Right renal cortex interstitium (tissue), 3 donors: ENCODE measurements at places on chromosomes 5 and 9. TPM values are rescaled to one million over a fixed set of nuclear protein-coding genes. Genes with fewer than 3 reads are reported as not detected.

The ZFP2 gene
- 7.7 TPM for polyA plus RNA-seq

DNA sequence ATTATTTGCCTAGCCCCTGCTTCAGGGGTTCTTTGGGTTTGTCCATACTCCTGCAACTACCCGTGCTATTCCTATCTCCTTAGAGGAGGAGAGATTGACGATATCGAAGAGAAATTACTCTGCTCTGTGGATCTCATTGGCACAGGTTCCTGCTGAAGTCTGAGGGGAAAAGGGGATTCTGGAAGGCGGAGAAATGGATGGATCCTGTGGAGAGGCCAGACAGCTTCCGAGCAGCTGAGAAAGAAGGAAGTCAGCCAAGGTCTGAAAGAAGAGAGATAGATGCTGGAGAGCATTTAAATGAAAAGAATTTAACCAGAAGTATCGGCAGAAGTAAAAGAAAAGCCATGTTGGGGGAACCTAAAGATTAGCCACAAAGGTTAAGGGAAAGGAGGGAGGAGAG lies 40.4 kb upstream of the SPATA31C2 start:
- no peak for DNase-seq

The GCNT4 gene
- polyA plus RNA-seq: 17.6 TPM

- no peak for DNase-seq
These were observed 264.8 kb downstream of the CETN3 start for GRCh38 chr5:90144625-90145327.

DNA sequence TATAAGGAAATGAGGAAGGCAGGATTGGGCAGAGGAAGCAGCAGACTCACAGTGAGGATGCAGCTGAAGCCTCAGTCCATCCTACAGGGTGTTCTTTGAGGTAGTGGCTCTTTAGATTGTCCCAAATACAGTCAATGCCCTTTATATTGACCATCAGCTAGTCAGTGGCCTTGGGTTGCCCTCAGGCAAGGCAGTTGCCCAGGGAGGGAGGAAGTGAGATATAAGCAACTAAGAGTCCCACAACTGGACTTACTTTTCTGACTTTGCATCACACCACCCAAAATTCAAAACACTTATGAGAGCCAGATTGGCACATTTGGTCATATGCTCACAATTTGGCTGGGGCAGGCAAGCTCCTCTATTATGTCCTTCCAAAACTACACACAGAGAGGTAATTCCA lies 9.4 kb upstream of the SLC12A2 start:
- no peak for DNase-seq

DNA sequence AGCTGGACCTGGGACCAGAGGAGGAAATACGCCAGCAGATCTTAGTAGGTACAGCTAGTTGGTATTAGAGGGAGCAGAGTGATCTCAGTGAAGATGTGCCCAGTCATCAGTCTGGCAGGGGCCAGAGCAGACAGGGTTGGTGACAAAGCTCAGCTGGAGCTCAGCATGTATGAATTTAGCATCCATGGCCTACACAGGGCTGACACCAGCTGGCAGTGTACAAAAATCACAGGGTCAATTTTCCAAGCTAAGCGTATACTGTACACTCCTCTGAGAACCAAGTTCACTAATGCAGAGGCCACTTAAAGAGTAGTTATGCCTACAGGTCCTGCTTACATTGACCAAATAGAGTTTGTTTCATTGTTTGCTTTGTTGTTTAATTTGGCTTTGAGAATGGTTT lies 146.6 kb downstream of the SLC24A2 start:
- DNase-seq: no peak

DNA sequence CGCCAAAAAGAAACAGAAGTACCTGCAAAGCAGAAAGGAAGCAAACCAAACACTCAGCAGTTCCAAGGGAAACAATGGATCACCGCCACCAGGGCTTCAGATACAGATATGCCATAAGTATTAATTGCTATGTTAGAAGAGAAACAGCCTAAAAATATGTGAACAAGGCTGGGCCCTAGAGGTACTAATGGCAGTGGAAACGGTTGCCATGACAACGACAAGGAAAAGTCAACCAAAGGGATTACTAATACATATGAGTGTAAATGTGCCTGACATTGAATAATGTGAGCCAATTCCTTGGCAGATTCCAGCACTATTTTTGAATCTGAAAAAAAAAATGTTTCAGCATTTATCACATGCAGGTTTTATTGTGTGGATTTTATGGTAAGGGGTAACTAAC lies 75.0 kb downstream of the CAVIN4 start:
- DNase-seq: no peak

DNA sequence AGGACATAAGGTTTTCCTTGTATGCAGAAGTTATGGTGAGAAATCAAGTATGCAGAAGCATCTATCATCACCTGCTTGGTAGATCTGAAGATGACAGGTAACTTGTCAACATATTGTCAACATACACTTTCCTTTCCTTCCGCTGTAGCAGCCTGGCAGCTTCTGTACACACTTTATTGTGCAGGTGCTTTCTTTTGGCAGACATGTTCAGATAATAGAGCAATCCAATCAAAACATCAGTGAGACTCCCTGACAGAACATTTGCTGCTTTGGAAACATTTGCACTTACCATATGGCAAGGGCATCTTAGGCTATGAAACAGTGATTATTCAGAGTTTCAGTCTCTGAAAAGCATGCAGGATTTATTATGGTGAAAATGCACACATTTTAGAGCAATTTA lies 161.1 kb upstream of the CDH12 start:
- DNase-seq: no peak

The PCDHGA5 gene
- polyA plus RNA-seq: 2.2 TPM

- no peak for DNase-seq
These were observed 522.6 kb upstream of the COX7C start for GRCh38 chr5:86095092-86095491.

The SMIM33 gene
- polyA plus RNA-seq: not detected

- DNase-seq: no peak
These were observed 260.1 kb upstream of the SLC24A2 start for GRCh38 chr9:20048985-20049384.

- no peak for DNase-seq
These were observed 8.6 kb upstream of the GLE1 start for GRCh38 chr9:128495804-128496417.

- no peak for DNase-seq
These were observed 31.5 kb downstream of the PDGFRB start for GRCh38 chr5:150124111-150124557.

- DNase-seq: no peak
These were observed 15.1 kb upstream of the ZCCHC7 start for GRCh38 chr9:37105234-37105633.

The CENPH gene
- polyA plus RNA-seq: 26.1 TPM

The SLCO6A1 gene
- polyA plus RNA-seq: not detected

DNA sequence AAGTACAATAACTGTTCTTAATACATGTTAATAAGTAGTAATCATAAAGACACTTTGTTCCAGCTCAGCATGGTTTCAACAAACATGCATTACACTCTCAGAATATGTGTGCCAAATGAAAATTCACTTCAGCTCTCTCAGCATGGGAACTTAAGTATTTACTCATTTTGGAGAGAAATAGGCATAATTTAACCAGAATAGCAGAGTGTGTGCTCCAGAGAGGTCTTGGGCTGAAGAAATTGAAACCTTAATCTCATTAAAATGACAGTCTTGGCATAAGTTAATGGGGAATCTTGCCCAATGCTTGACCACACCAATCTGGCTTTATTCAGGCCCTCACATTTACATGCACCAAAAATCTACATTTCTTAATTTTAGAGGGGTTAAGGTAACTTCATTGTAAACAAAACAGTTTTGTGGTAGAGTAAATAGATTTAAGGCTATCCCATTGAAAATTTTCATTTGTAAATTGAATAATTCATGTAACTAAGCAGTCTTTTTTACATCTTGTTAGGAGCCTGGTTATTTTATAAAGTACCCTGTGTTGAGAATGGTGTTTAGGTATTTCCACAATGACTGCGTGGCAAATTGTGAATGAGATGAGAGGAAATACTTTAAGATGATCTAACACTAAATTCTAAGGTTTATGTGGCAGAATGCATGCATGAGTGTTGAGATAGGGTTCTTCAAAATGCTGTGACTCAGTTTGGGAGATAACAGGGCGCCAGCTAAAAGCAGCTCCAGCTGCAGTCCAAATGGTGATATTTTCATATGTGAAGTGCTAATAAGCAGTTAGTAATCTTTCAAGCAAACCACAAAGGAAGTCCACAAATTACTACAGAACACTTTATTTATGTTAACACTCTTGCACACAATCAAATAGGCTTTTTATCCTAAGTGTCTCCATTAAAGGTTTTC lies 11.3 kb upstream of the LOX start:
- no peak for DNase-seq

- DNase-seq: no peak
These were observed 117.9 kb upstream of the NR5A1 start for GRCh38 chr9:124625087-124625486.

The PCDH12 gene
- 16.1 TPM for polyA plus RNA-seq

DNA sequence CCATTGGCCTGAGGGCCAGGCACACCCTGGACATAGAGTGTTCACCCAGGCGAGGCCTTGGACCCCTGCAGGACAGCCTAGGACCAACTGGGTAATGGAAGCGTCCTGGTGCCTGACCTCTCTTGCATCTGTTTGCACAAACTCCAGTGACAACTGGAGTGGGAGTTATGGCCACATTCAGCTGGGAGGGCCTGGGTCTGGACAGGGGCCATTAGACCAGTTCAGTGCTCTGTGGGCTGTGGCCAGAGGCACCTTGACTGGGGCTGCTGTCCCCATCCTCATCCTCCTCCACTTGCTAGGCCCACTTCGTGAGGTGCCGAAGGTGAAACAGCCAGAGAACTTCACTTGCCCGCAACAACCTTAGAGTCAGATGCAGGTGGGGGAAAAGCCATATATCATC lies 372.7 kb upstream of the IRX1 start:
- no peak for DNase-seq

The RFX3 gene
- 17.4 TPM for polyA plus RNA-seq

DNA sequence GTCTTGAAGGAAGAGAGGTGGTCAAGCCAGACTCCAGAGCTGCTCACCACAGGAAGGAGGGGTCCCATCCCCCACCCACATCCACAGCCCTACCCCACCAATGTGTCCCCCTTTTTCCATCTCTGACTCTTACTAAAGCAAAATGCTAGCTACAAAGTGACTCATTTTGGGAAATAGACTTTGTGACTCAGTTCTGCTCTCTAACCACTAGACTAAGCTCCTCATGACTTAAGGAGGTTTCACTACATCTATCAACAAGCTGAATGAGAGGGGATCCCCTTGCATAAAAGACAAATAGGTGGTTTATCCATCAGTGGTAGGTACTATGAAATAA lies 35.1 kb upstream of the ADRB2 start:
- DNase-seq: no peak

GRCh38 chr5:41281215-41281810 lies 68.0 kb upstream of the C6 start:
- DNase-seq: no peak

DNA sequence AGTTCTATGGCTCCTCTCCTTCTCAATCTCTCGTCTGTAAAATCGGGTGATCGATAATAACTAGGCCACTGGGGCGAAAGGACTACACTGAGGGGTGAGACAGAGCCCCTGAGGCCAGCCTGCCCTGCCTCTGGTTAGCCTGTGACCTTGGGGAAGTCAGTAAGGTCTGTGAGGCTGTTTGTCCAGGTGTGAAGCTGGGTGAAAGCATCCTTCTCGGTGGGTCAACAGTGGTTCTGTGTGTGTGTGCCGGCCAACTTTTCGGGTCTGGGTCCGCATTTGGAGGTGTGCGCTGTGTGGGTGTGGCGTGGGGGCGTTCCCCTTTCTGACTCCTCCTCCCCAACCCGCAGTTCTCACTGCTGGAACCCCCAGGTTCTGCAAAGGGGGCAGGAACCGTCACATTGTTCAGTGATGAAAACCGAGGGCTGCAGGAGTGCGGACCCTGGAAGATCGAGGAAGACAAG lies 5.0 kb upstream of the RNF44 start:
- DNase-seq: no peak

DNA sequence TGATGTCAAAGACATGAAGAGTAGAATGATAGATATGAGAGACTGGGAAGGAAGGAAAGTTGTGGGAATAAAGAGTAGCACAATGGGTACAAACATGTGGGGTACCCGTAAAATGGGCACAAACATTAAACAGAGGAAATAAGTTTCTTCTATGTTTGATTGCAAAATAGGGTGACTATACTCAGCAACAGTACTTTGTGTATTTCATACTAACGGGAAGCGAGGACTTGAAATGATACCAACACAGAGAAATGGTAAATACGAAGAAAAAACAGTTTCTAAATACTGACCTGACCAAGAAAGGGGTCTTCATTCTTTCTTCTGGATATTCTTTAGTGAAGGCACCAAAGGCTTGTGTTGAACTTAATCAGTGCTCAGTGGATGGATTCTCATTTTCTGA lies 31.1 kb downstream of the ATP6V0E1 start:
- no peak for DNase-seq

The AGXT2 gene
- polyA plus RNA-seq: 80.5 TPM

GRCh38 chr5:131151216-131151615 lies 13.8 kb downstream of the HINT1 start:
- DNase-seq: no peak

- no peak for DNase-seq
These were observed 128.9 kb downstream of the SLF1 start for GRCh38 chr5:94747371-94747770.
